ENCODE measurements at places on chromosomes 5 and 9.

GRCh38 chr5:181205761-181206649 is 1.0 kb upstream of the TRIM7 start:
- H3K4me3 ChIP-seq: peak overlapping the region; percentile 1
- no peaks in the 10 kb centered on the region for H3K36me3 ChIP-seq
- no peaks in the 10 kb centered on the region for H3K27me3 ChIP-seq
- H3K4me1 ChIP-seq: no peaks in the 10 kb centered on the region
- DNase-seq: peak; percentile 77
- H3K27ac ChIP-seq: peak overlapping the region; percentile 56

GRCh38 chr9:117487555-117488175 is 72.8 kb upstream of the ASTN2 start:
- no peaks in the 10 kb centered on the region for H3K4me1 ChIP-seq
- DNase-seq: peak; percentile 69
- no peak overlapping the region for H3K4me3 ChIP-seq
- no peaks in the 10 kb centered on the region for H3K36me3 ChIP-seq
- H3K27me3 ChIP-seq: no peaks in the 10 kb centered on the region

DNA sequence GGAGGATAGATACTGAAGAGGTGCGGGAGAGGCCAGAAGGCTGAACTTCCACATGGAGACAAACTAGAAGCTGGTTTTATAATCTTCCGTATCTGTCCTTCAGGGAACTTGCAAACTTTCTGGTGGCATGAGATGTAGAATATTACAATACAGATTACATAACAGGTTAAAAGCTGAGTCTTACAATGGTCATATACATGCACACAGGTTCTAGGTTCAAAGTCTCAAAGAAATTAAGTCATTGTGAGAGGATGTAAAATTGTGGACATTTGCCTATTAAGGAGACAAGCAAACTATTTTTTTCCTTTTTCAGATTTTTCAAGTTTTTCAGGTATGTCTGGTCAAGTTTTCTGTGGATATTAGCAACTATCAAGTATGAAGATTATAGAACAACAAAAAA is 10.4 kb upstream of the ZSWIM6 start:
- H3K4me1 ChIP-seq: peaks cover 1% of the 10 kb centered on the region
- H3K36me3 ChIP-seq: no peaks in the 10 kb centered on the region
- no peaks in the 10 kb centered on the region for H3K27me3 ChIP-seq
- no peak overlapping the region for H3K27ac ChIP-seq

DNA sequence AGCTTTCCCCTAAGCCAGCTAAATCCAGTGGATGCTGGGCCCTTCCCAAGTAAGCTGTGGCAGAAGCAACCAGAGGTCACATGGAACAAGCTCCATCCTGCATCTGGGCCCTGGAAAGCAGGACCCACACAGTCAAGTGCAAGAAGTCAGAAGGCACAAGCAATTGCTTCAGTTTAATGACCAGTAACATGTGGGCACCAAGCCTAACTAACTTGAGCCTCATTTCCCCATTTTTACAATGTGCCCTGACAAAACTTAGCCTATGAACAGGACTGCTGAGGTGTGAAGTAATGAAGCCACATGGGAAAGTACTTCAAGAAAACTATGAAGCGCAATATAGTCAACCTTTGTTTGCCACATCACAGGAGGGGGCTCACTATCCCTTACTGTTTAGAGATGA is 90.5 kb downstream of the TLE1 start:
- H3K4me3 ChIP-seq: no peak overlapping the region
- DNase-seq: no peak
- H3K4me1 ChIP-seq: peaks cover 5% of the 10 kb centered on the region
- peaks cover 2% of the 10 kb centered on the region for H3K36me3 ChIP-seq
- H3K27me3 ChIP-seq: no peaks in the 10 kb centered on the region

- H3K36me3 ChIP-seq: no peaks in the 10 kb centered on the region
- no peaks in the 10 kb centered on the region for H3K27me3 ChIP-seq
- no peak overlapping the region for H3K4me3 ChIP-seq
Observed at GRCh38 chr5:40441733-40442132, 238.0 kb upstream of the PTGER4 start.

DNA sequence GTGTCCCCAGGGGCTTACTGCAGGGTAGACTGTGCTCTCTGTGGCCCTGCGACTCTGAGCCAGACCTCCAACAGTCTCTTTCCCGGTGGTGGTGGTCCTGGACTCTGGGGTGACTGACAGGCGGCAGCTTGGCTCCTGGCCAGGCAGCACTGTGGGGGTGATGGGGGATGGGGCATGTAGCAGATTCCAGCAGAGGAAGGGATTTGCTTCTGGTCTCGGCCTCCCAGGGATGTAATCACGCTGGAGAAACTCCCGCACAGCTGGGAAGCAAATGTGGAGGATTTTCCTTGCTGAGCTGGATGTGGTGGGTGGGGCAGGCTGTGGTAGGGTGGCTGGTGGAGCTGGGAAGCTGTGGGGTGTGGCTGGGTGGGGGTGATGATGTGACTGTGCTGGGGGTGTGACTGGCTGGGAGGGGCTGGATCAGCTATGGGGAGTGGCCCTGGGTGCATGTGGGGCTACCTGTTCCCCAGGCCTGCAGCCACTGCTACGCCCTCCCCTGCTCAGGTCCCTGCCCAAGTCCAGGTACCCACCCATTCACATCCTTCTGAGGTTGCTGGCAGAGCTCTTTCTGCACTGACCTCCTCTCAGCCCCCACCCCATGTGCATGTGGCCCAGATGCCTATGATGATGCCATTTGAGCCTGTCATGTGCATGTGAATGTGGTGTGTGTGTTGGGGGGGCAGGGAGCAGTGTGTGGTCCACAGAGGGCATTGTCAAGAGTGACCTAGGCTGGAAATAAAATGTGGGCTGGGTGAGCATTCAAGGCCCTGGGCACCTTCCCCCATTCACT is 3.8 kb downstream of the NDST1 start:
- H3K36me3 ChIP-seq: no peaks in the 10 kb centered on the region
- peaks cover 8% of the 10 kb centered on the region for H3K4me1 ChIP-seq
- DNase-seq: peak; percentile 63
- no peaks in the 10 kb centered on the region for H3K27me3 ChIP-seq

- H3K27ac ChIP-seq: peak overlapping the region; percentile 59
- H3K27me3 ChIP-seq: no peaks in the 10 kb centered on the region
- H3K4me1 ChIP-seq: no peaks in the 10 kb centered on the region
- H3K4me3 ChIP-seq: no peak overlapping the region
Observed at GRCh38 chr5:137072361-137073115, 426.6 kb downstream of the SPOCK1 start.

- peaks cover 1% of the 10 kb centered on the region for H3K4me1 ChIP-seq
- no peaks in the 10 kb centered on the region for H3K27me3 ChIP-seq
- DNase-seq: peak; percentile 44
- no peaks in the 10 kb centered on the region for H3K36me3 ChIP-seq
- peak overlapping the region; percentile 77 for H3K27ac ChIP-seq
- H3K4me3 ChIP-seq: no peak overlapping the region
Observed at GRCh38 chr9:18543406-18544192, 69.6 kb downstream of the ADAMTSL1 start.

GRCh38 chr5:170113522-170113900 is 7.8 kb downstream of the FOXI1 start:
- no peak for DNase-seq
- no peaks in the 10 kb centered on the region for H3K36me3 ChIP-seq
- H3K27ac ChIP-seq: no peak overlapping the region
- no peaks in the 10 kb centered on the region for H3K4me1 ChIP-seq

- no peak for DNase-seq
- H3K27ac ChIP-seq: peak overlapping the region; percentile 89
- H3K4me3 ChIP-seq: peak overlapping the region; percentile 50
- peaks cover 1% of the 10 kb centered on the region for H3K4me1 ChIP-seq
Observed at GRCh38 chr9:83623679-83624076, 735 bp downstream of the IDNK start.

Measured in aorta (tissue), 5 donors.